ENCODE measurements at places on chromosomes 1 and 21.
A peak's percentile ranks its signal among the peaks of the same experiment; 100 is the strongest.

- no peak for DNase-seq
These were observed 6.6 kb downstream of the SLC2A5 start for GRCh38 chr1:9062846-9063245.

GRCh38 chr21:32181457-32181856 is 97.4 kb downstream of the MIS18A start:
- DNase-seq: no peak

- no peak for DNase-seq
These were observed 39.0 kb downstream of the SLC37A1 start for GRCh38 chr21:42552407-42553336.

GRCh38 chr21:28604946-28605537 is 387.6 kb downstream of the LTN1 start:
- no peak for DNase-seq

- DNase-seq: no peak
These were observed 2.0 kb upstream of the OLIG2 start for GRCh38 chr21:33023574-33024200.

GRCh38 chr1:6634371-6635052 is 9.8 kb downstream of the THAP3 start:
- peak; percentile 27 for DNase-seq

- DNase-seq: no peak
These were observed 10.9 kb upstream of the RWDD3 start for GRCh38 chr1:95223110-95223509.

DNA sequence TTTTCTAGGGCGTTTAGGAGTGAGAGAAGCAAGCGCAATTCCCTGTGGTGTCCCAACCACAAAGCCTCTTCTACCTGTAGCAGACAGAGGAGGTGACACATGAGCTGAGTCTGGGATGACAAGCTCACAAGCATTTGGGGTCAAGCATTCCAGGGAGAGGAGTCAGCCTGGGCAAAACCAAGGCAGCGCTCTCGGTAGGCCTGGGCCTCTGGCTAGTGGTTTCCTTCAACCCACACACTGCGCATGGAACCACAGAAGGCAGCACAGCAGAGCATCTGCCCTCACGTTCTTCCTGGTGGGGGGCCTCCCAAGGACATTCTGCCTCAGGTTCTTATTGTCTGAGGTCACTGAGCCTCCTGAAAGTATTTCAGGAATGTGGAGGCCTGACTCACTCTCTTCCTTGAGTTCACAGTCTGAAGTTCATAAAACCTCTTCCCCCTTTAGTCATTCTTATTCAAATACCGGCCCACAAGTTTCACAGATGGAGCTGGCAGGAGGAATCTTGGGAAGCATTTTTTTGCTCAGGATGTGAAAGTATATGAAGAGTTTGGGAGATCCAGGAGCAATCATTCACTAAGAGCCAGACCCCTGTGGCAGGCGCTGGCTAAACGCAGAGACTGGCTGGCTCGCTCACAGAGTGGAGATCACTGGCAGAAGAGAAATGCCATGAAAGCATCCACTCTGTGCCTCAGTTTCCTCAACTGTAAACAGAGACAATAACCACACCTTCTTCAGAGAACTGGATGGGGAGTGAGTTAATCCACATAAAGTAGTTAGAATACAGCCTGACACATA is 26.8 kb downstream of the CCN1 start:
- no peak for DNase-seq

- no peak for DNase-seq
These were observed 78.6 kb upstream of the TLR5 start for GRCh38 chr1:223221686-223222085.

GRCh38 chr1:72178266-72178665 is 104.1 kb downstream of the NEGR1 start:
- no peak for DNase-seq

DNA sequence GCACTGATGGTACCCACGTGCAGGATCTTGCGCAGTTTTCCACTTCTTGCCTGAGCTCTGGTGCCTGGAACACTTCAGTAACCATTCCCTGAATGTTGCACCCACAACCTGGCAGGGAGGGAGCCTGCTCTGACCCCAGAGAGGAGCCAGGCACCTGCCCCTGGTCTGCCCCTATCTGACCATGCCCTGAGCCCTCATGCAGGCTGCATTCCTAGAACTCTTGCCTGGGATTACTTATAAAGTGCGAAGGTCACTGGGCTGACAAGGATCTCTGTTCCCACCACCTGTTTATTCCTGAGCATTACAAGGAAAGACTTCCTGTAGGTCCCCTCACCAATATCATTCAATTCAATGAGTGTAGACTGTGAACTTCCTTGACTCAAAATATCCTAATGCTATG is 191.9 kb upstream of the FMN2 start:
- DNase-seq: no peak

- no peak for DNase-seq
These were observed 16.2 kb upstream of the DISC1 start for GRCh38 chr1:231610388-231610787.

- peak; percentile 32 for DNase-seq
These were observed 70.7 kb downstream of the CD247 start for GRCh38 chr1:167447521-167448136.

- no peak for DNase-seq
These were observed 25.1 kb downstream of the ZNF124 start for GRCh38 chr1:247146671-247147070.

DNA sequence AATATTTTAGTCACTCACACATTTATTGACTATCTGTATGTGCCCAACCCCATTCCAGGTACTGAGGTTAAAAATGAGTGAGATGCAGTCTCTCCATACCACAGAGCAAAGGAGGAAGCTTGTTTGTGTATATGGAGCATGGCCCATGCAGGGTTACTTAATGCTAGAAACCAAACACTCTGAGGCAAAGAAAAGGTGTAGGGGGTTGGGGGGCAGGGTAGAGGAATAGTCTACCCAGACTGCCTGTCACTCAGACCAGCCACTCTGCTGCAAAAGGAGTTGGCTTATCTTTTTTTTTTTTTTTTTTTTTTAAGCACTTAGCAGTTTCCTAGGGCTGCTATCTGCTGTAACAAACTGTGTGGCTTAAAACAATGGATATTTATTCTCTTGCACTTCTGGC is 19.8 kb downstream of the PGM1 start:
- DNase-seq: no peak

- DNase-seq: no peak
These were observed 14.0 kb upstream of the WASF2 start for GRCh38 chr1:27503844-27504587.

- DNase-seq: no peak
These were observed 6.2 kb upstream of the AADACL3 start for GRCh38 chr1:12709696-12710095.

DNA sequence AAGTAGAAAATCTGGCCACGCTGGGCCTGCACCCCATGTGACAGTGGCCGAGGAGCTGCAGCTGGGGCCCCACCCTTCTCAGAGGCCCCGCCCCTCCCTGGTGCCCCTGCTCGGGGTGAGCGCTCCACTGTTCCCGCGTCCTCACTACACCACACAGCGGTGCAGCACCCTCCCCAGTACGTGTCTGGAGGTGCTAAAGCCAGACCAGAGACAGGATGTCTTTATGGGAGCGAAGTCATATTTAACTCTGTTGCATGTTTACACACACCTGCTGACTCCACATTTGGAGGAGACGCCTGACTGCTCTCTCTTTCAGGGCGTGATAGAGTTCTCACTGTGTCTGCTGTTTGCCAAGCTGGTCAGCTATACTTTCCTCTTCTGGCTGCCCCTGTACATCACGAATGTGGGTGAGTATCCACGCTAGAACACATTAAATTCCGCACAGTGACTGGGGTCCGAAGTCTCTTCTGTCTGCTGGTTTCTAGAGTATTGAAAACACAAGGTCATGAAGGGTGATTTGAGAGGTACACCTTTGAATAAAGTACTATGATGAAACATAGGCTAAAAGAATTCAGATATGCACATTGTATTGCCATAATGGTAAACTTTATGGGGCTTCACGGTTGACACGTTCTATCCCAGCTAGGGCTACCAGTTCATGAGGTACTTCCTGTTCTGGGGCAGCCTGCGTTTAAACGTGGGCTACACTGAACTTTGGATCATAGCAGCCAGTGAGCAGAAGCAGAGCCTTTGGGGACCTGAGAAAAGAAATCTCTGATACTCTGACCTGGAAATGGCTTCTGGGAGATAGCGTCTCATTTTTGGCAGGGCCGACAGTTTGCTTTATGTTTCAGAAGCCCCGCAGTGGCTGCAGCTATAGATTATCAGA is 48.4 kb downstream of the SLC37A1 start:
- no peak for DNase-seq

DNA sequence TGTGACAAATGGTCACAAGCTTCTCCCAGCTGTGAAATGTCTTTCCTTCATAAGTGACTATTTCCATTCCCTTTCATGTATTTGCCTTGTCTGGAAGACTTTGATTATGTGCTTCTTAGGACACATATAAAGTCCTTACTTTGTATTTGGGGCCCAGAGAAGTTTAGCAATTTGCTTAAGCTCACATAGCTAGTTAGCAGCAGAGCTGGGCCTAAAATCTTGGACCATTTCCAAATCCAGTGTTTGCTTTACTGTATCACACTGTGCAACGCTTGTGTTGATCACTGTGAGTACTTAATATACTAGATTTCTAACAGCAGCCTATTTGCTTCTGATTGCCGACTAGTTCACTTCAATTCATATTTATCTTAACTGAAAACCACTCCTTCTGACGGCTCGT is 2.2 kb upstream of the KCNA3 start:
- no peak for DNase-seq

DNA sequence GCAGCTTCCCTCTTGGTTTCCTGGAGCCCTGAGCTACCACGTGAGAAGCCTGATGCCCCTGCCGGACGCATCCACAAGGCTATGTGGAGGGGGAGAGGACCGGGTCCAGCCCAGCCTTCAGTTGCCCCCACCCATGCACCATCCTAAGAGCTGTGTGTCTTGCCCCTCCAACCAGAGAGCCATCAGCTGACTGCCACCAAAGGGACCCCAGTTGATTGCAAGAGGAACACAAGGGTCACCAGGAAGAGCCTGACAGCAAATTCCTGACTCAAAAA is 81.5 kb downstream of the GLIS1 start:
- DNase-seq: no peak

- DNase-seq: no peak
These were observed 21.5 kb downstream of the DNAJC6 start for GRCh38 chr1:65330822-65331221.

DNA sequence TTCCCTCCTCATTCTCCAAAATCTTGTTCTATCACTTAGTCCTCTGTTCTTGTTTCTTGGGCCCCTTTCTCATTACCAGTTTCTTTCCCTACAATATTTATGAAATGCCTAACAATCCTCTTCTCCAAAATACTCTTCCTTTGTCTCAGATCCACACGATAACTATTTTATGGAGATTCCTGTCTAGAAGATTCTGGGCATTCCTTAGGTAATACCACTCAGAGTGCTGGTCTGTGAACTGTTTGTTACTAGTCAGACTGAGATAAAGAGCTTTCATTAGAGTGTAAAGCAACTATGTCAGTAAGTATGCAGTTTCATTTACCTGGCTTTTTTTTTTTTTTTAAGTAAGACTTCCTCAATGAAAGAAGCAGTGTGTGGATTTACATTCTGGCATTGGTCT is 18.1 kb upstream of the RCOR3 start:
- DNase-seq: no peak

DNA sequence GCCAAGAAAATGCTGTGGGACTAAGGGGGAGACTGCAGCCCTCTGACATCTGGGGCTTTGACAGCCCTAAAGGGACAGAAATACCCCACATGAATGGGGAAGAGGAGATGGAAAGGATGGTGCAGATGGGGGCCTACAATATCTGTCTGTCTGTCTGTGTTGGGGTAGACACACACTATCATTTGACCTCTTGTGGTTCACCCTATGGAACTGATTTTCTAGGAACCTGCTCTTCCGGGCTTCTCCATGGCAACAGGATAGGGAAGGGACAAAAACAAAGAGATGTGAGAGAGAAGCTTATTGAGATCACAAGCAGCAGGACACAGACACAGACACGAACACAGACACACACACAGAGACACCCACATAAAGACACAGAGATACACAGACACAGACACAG is 17.1 kb downstream of the KIF21B start:
- DNase-seq: no peak

GRCh38 chr1:201001962-201002361 is 21.6 kb downstream of the KIF21B start:
- no peak for DNase-seq

DNA sequence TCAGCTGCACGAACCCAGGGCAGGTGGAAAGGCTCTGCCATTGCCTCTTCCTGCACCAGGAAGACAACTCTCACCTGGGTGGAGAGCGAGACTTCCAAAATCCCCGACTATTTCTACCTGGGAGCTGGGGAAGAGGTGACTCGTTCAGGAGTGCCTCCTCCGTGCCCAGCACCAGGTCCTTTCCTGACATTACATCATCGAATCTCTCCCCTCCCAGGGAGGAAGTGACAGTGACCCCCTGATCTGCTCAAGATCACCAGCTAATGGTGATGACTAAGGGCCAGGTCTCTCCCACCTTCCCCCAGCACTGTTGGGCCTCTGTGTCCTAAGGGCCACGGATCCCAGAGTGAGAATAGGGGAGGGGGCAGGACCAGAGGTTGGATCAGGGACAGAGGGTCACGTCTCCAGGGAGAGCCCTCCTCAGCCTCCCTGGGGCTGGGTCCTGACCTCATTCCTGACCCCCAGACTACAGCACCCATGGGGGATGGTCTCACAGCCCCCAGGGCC is 6.8 kb downstream of the MEGF6 start:
- no peak for DNase-seq

DNA sequence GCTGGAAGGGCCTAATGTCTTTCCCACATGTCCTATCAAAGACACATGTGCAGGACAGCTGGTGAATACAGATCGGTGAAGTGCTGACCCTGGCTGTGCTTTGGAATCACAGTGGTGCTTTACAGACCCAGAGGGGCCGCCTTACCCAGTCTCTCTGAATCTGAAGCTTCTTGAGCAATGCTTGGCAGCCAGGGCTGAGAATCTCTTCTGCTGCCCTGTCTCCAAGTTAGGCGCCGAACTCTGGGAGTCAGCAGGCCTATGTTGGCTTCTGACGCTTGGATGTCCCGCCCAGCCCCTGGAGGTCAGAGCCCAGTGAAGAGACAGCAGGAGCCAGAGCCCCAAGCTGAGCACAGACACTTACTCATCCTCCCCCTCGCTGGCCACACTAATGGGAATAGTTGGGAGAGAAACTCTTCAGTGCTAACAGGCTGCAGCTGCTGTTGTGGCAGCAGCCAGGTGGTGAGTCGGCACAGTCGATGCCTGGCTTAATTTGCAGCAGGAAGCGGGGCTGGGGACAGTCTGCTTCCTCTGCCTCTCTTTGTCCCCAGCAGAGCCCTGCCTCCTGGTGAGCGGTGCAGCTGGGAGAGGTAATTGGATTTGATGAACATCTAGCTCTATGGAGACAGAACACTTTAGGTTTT is 68.1 kb downstream of the URB2 start:
- DNase-seq: no peak

- DNase-seq: no peak
These were observed 24.6 kb downstream of the RPS6KA1 start for GRCh38 chr1:26553942-26554682.

All from stimulated activated CD4-positive, alpha-beta T cell treated with anti-CD3 and anti-CD28 coated beads, TNF-alpha, amount 100 ng/mL, for 4 hours (primary cell).